ENCODE measurements at places on chromosomes 7 and 10. TPM values are rescaled to one million over a fixed set of nuclear protein-coding genes. Genes with fewer than 3 reads are reported as not detected.

Gene C10orf105
- total RNA-seq, result 4.6 TPM

Gene GRM3
- total RNA-seq, result 22.1 TPM

Gene ARHGAP22
- 12.0 TPM for total RNA-seq

DNA sequence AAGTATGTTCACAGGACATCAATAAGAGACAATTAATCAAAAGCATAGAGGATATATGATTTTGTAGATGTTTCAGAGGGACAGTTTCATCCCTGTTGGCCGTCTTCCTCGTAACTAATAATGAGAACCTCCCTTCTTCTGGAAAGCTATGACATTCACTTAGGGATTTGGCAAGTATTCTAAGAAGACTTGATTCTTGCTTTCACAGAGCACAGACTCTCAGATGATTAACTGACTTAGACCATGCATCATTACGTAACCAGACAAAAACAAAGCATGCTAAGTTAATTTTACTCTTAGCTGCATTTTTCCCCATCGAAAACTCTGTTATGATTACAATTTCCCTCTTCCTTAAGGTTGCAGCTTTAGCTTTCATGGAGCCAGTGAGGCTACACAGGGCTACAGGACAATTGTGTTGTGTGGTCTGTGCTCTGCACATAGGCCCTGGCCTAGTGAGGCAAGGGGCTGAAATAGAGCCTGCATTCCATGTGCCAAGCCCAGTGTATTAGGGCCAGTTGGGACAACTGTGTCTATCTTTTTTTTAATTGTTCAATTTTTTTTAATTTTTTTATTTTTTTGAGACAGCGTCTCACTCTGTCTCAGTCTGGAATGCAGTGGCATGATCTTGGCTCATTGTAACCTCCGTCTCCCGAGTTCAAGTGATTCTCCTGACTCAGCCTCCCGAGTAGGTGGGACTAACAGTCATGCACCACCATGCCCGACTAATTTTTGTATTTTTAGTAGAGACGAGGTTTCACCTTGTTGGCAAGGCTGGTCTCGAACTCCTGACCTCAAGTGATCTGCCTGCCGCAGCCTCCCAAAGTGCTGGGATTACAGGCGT is 105.3 kb downstream of the PLXDC2 start:
- DNase-seq, result no peak

DNA sequence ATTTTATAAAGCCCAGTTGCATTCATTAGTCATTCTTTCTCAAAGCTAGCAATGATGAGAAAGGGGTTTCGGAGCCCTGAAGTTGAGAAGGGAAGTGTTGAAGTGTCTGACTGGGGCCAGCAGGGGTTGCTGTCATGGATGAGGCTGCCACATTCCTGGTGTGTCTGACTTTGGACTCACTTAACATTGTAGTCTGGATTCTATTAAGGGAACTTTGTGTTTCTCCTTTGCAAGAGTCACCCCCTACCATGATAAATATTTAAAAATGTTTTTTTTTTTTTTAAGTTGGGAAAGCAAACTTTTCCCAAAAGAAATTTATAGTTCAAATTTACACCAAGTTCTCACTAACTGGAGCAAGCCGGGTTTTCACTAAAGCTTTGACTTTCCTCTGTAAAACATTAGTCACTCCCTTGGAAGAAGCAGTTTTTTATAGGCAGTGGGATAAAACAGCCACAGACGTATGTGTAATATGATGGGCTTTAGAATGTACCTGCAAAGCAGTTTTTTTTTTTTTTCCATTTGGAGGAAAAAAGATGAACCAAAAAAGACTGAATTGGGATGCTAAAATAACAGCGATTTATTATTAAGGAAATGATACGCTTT is 243.6 kb downstream of the TWIST1 start:
- DNase-seq, result no peak

DNA sequence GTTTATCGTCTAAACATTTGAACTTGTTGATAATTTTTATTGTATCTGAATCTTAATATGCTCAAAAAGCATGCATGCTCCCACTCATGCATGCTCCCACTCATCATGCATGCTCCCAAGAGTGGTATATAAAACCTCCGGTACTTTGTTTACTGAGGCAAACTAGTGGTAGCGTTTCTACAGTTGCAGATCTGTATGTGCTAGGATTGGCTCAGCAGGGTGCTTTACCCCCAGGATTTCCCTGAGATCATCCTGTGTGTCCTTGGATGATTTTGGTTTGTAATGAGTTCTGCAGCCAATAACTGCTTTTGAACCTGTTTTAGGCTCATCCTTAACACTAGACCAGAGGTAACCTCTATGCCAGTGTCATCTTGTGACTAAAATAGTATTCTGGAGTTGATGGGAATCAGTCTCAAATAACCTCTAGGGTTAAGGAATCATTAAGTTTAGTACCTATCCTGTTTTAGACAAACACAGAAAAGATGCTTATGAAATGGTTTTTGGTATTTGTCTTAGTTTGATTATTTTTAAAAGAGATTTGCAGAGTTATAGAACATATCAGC is 40.4 kb downstream of the PHTF2 start:
- no peak for DNase-seq

- DNase-seq, result no peak
Measured at GRCh38 chr10:51635436-51635835, 64.0 kb downstream of the CSTF2T start.

DNA sequence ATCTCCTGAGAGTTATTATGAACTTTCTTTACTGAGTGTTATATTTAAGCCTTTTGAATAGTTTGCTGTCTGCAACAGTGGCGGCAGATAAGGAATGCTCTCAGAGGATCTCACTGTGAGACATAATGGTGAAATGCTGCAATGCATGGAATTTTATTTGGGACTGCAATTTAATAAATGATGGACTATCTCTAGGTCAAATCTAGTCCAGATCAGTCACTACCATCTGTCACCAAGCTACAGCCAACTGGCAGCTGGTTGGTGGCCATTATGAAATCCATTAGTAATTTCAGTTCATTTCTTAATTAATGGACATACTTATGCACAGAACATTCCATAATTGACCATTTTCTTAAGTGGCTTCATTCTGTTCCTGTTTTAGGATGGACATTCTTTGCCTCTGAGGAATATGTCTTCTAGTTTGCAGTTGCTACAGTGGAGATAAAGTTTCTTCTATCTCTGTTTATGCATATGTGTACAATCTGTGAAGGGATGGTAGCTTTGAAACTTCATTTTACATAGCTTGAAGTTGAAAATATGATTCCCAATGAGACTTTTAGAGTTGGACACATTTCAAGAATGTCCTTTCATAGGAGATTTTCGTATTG is 586.6 kb downstream of the SUGCT start:
- DNase-seq, result no peak

- no peak for DNase-seq
Measured at GRCh38 chr10:104099941-104100340, 14.3 kb upstream of the COL17A1 start.

DNA sequence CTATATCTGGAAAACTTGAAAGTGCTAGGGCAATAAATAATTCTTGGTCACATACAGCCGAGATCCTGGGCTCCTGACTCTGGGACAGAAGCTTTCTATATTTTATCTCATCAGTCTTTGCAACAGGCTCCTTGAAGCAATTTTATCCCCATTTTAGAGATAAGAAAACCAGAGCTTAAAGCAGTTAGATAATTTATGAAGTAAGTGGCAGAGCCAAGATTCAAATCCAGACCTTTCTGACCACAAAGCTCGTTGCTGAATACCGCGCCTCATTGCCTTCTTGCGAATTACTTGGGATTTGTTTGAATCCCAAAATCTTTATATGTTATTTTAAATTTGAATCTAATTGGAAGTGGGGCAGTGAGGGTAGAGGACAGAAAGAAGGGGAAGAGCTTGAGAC is 106.0 kb downstream of the TCF7L2 start:
- DNase-seq, result no peak

GRCh38 chr7:133572087-133572486 is 319.2 kb downstream of the EXOC4 start:
- no peak for DNase-seq

DNA sequence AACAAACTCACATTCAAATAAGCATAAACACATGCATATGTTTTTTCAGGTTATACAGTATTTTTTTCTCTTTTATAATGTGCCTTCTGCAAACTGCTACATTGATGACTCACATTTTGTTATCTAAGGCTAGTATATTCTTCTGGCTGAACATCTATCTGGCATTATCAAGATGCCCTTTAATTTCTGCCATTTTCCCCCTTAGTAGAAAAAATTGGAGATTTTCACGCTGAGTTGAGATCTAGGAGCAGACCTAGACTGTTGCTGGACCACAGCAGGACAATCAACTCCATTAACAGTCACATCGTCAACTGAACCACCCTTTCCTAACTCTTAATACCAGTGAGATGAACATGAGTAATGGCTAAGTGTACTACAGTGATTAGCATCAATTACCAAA is 41.6 kb downstream of the ERCC6 start:
- DNase-seq, result no peak
